ENCODE measurements at places on chromosomes 7 and 10.
A peak's percentile ranks its signal among the peaks of the same experiment; 100 is the strongest.

- no peak for DNase-seq
Observed at GRCh38 chr10:104824380-104825006, 183.4 kb downstream of the SORCS3 start.

GRCh38 chr10:3353235-3353634 is 180.7 kb upstream of the PITRM1 start:
- no peak for DNase-seq

GRCh38 chr10:7857262-7857661 is 39.0 kb downstream of the TAF3 start:
- DNase-seq = no peak

DNA sequence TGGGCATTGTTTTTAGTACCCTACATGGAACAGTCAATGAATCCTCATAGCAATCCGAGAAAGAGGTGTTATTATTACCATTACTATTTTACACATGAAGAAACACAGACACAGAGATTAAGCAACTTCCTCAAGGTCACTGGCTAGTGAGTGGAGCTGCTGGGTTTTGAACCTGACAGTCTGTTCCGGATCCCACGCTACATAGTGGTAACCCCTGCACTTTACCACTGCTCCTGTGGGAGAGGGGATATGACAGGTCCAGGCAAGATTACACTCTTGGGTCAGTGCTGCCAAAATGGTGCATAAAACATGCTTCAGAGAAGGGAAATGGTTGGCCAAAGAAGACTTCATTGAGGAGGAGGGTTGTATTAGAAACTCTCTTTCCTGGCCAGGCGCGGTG is 185.7 kb downstream of the XPNPEP1 start:
- DNase-seq = no peak

- no peak for DNase-seq
Observed at GRCh38 chr7:151696721-151697514, 177.2 kb upstream of the RHEB start.

GRCh38 chr10:46016811-46017210 is 13.6 kb downstream of the NCOA4 start:
- DNase-seq = no peak

DNA sequence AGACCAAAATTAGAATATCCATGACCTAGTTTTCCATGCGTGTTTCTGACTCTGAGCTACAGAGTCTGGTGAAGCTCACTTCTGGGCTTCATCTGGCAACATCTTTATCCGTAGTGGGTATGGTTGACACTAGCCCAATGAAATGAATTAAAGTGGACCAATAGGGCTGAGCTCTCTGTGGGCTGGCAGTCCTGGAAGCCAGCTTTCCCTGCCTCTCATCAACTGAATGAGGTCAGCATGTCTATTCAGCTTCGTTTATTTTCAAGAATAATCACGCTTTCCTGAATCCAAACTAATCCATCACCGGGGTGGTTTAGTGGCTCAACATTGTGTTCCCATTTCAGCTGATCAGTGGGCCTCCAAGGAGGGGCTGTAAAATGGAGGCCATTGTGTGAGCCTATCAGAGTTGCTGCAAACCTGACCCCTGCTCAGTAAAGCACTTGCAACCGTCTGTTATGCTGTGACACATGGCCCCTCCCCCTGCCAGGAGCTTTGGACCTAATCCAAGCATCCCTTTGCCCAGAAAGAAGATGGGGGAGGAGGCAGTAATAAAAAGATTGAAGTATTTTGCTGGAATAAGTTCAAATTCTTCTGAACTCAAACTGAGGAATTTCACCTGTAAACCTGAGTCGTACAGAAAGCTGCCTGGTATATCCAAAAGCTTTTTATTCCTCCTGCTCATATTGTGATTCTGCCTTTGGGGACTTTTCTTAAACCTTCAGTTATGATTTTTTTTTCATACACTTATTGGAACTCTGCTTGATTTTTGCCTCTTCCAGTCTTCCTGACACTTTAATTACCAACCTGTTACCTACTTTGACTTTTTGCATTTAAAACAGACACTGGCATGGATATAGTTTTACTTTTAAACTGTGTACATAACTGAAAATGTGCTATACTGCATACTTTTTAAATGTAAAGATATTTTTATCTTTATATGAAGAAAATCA is 35.5 kb downstream of the CAV1 start:
- DNase-seq = no peak

DNA sequence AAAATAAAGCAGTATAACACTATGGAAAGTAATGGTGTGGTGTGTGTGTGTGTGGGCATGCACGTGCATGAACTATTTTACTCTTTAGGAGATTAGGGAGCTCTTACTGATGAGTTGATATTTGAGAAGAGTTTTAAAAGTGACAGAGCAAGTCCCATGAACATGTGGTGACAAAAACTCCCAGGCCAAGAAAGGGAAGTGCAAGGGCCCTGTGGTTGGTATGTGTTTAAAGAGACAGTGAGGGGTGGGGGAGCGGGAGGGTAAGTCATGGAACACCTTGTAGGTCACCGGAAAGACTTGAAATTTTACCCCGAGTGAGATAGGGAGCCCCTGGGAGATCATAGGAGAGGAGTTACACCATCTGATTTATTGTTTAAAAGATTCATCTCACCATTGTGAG is 63.3 kb downstream of the AKR1B1 start:
- DNase-seq = no peak

- no peak for DNase-seq
Observed at GRCh38 chr7:65509368-65510186, 135.9 kb downstream of the ZNF92 start.

DNA sequence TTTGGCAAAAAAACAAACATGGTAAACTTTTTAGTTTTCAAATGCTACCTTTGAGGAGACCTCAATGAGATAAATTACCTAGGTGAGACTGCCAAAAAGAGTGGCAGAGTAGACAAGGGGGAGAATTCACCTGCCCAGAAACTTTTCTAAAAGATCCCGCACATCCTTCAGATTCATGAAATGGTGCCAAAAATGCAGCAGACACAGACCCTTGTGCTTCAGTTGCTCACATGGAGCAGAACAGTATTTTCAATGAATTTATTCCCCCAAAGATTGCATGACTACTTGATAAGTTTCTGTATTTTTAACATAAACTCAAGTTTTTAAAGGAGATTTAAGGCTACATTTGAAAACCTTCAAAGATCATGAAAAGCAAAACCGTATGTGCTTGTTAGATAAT is 270.0 kb downstream of the TRIL start:
- no peak for DNase-seq

DNA sequence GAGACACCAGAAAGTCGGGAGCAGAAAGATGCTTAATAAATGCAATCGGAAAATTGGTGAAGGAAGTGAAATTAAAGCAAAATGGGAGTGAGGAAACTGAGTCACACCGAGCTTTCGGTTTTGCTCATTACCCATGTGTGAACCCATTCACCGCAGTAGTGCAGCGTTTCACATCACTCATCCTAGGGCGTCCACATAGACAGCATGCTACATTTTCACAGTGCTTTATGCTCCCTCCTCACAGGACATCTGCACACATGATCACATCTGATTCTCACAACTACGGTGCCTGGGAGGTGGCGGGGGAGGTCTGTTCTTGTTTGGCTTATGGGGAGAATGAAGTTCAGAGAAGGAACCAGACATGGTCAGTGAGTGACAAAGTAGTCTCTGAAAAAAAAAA is 36.6 kb upstream of the ATP6V0A4 start:
- no peak for DNase-seq

DNA sequence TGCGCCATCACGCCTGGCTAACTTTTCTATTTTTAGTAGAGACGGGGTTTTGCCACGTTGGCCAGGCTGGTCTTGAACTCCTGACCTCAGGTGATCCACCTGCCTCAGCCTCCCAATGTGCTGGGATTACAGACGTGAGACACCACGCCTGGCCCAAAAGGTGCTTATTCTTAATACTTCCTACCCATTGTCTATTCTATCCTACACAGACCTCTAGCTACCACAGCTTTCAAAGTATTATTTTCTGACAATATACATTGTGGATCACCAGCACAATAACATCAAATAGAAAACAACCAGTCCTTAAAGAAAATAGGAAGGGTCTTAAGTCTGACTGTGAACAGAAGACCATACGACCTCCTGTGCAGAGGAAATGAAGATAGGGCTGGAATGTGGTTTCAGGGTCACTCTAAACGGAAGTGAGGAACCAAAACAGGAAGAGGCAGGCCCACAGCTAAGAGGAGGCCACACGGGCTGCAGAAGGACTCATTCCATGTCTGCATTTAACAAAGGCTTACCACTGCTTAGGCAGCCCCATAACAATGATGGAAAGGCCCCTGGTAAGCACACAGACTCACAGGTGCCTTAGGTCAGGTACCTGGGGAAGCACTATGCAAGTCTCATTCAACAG is 115.2 kb downstream of the ZFAND4 start:
- peak; percentile 20 for DNase-seq

DNA sequence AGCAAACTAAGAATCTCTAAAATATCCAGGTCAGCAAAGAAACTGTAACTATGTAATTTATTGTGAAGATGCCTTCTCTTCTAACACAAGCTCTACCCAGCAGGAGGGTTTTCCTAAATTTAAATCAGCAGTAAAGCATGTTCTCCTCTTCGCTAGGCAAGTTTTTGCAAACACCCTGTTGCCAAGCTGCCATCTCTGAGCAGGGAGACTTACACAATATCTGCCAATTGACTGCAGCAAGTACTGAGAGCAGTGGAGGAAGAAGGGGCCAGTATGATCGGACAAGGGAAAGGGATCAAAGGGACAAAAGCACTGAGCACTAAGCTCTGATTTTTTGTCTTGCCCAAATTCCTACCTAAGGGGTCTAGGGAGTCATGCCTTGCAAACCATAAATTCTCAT is 16.0 kb upstream of the LANCL2 start:
- no peak for DNase-seq
